Left renal pelvis (tissue), 4 donors: ENCODE measurements at places on chromosomes 11 and 22.
A peak's percentile ranks its signal among the peaks of the same experiment; 100 is the strongest.

GRCh38 chr11:47340980-47341775 is 11.3 kb downstream of the MYBPC3 start:
- no peak for DNase-seq

DNA sequence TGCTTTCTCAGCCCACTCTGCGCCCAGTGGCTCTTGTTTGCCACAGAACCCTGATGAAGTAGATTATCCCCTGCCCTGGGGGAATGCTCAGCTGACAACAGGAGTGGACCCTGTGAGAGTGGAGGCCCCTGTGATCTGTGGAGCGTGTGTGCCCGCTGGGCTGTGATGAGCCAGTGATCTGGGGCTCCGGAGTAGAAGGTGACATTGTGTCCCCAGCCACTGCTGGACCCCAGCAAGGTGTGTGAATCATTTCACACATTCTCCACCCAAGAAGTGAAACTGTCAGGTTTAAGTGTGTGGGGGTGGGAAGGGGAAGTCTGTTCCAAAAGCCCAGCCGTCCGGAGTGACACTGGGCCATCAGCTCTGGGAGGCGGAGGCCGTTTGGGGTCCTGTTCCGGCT is 33.1 kb upstream of the GRAMD4 start:
- DNase-seq: no peak

- DNase-seq: no peak
These were observed 3.5 kb downstream of the KRTAP5-10 start for GRCh38 chr11:71568704-71569349.

- no peak for DNase-seq
These were observed 620.1 kb upstream of the KIRREL3 start for GRCh38 chr11:127620671-127621070.

- no peak for DNase-seq
These were observed 299.7 kb downstream of the TTC28 start for GRCh38 chr22:28379951-28380350.

GRCh38 chr22:39943953-39944872 is 16.0 kb upstream of the TMA7B start:
- DNase-seq: no peak

DNA sequence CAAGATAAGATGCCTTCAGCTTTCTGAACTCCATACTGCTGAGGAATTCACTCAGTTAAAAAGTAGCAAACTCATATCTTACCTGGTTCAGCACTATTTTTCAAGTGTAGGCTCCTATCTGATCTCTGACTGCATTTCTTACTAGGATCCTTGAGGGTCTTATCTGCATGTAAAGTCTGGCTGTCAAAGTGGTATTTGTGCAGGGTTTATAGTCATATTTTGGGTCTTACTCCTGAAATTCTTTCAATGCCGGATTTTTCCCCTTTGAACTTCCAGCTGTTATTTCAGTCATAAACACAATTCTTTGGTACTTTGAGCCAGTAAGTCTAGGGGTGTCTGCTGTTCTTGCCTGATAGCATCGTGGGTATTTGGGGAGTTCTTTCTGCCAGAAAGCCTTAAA is 25.3 kb upstream of the NOX4 start:
- no peak for DNase-seq

DNA sequence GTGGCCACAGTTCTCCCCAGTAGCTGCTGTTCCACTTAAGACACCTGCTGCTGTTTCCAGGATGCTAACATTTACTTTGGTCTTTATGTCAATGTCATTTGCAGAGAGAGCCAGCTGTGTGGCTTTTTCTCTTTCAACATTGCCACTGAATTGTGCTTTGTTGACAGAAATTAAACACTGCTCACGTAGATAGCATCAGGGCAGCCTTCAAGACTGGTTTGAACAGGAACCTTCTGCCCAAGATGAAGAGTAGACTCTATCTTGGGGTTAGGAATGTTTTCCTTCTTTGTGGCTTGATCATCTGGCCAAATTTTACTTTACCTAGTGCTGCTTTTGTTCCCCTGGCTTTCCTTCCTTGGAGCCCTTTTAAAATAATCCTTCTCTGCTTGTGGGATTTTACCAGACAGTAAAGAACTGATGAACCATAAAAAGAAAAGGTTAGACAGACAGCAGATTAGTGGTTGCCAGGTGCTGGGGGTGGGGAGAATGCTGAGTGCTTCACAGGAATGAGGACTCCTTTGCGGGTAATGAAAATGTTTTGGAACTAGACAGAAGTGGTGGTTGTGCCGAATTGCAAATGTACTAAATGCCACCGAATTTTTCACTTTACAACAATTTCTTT is 22.7 kb upstream of the XBP1 start:
- no peak for DNase-seq

DNA sequence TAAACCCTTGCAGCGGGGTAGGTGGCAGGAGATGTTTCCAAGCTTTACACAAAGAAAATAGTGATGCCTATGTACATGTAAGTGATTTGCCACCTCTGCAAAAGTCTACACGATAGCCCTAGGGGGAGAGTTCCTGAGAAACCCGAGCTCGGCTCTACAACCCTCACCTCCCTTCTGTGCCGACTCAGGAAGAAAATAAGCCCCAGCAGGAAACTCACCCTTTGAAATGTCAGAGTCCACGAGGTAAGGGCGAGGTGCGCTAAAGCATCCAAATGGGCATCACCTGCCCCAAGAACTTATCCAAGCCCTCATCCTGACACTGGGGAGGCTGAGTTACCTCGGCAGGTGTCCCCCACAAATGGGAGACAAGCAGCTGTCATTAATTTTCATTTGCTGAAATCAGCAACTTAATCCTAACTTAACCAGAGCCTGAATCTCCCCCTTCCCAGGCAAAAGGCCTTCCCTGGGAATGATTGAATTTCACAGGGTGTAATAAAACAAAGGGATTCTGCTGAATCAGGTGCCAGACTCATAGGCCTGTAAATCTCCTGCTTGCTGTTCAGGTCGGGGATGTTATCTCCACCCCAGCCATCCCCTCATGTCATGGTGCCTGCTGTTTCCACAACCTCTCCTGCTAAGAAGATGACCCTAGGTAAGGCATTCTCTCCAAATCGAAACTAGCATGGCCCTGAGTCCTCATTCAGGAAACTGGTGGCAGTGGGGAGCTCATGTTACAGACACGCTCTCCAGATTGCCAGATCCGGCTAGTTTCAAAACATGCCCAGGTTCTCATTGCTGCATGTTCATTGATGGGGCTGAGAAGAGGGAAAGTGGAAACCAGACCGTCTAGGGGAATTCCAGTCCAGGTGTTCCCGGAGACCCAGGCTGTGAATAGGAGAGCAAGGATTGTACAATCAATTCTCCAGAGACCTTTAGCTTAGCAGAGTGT is 105.3 kb upstream of the KIRREL3 start:
- DNase-seq: peak; percentile 50

GRCh38 chr11:16883174-16883573 is 131.0 kb downstream of the PLEKHA7 start:
- no peak for DNase-seq

- no peak for DNase-seq
These were observed 1.2 kb downstream of the DGCR2 start for GRCh38 chr22:19120829-19121630.
